Activated T-cell treated with anti-CD3 and anti-CD28 coated beads, Interleukin-2, amount 50 U/mL, for 24 hours (primary cell): ENCODE measurements at places on chromosomes 12 and 14.

DNA sequence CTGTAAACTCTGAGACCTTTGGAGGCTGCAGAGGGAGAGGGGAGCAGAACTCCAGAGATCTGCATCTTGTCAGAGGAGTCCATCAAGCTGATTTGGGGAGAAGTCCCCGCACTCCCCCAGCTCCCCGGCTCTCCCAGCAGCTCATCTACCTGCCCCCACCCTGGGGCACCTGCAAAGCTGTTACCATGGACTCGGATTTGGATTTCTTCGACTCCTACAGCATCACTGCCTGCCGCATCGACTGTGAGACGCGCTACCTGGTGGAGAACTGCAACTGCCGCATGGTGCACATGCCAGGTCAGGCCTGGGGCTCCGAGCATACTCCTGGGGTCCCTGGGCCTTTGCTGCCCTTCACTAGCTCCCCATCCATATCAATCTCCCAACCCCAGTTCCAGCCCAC, 6.9 kb upstream of the SMARCD1 start:
- no peak for DNase-seq

DNA sequence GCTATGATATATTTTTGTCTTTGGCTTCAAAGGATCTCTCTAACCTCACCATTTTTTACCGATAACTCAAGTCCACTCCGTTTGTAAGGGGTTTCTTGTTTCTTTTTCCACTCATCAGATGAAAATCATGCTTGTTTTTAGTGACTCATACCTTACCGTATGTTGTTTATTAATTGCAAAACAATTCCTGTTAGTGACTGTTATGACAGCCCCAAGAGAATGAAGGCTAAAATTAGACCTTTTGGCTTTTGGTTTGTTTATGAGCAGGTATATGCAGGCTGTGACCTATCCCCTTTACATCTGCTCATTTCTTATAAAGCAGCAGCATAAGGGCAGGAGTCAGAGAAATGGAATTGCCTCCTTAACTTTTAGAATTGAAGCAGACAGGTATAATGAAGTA, 319.8 kb downstream of the CEP128 start:
- no peak for DNase-seq

DNA sequence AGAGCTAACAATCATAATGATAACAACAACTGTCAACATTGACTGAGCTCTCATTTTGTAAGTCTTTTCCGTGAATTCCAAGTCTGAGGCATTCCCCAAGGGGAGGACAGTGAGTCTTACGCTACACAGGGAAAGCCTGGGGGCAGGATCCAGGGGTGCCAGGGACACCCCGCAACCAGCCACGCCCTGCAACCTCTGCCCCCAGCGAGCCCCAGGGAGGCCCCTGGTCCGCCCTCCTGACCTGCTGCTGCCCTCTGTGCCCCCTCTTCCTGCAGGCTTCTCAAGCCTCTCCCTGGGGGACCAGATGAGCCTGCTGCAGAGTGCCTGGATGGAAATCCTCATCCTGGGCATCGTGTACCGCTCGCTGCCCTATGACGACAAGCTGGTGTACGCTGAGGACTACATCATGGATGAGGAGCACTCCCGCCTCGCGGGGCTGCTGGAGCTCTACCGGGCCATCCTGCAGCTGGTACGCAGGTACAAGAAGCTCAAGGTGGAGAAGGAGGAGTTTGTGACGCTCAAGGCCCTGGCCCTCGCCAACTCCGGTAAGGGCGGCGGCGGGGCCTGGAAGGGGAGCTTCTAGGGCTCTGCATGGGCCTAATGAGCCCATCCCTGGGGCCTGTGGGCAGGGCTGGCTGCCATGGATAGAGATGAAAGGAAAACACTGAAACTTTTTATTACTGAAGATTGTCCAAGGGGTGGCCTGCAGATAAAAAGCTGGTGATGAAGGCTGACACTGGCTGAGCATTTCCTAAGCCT, 115.4 kb downstream of the ESRRB start:
- DNase-seq = no peak

GRCh38 chr14:92964124-92965109, 41.5 kb downstream of the CHGA start:
- no peak for DNase-seq

DNA sequence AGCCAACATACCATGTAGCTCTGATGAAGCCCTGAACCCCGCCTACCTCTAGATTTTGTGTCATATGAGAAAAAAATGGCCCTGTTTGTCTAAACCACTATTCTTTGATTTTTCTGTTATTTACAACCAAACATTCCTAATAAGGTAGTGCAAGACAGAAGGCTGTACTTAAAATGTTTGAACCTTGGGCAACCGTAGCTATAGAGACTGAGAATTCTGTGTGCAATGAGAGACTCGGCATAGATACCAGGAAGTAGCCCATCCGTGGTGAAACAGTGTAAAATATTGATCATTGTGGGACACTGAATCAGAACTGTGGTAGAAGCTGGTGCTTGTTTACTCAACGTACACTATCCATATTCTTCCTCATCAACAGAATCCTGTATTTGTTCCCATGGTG, 86.5 kb upstream of the TMCC3 start:
- DNase-seq = no peak

DNA sequence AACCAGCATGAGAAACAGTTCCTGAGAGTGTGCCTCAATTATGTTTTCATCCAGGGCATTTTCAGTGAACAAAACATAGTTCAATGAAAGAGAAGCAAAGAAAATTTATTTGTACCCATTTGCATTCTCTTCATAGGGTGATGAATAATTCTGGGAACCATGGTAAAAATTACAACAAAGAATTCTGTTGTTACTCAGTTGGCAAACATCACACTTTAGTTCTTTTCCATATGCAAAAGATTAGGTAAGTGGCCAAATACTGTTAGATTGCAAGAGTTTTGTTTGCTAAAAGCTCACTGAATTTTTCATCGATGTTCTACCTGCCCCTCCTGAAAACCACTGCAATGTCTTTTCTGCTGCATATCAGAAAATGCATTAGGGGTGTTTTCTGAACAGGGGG, 132.4 kb upstream of the RGS6 start:
- no peak for DNase-seq

GRCh38 chr12:31207799-31208465, 118.0 kb downstream of the SINHCAF start:
- no peak for DNase-seq
